ENCODE measurements at places on chromosomes 7 and 10.
A peak's percentile ranks its signal among the peaks of the same experiment; 100 is the strongest.

DNA sequence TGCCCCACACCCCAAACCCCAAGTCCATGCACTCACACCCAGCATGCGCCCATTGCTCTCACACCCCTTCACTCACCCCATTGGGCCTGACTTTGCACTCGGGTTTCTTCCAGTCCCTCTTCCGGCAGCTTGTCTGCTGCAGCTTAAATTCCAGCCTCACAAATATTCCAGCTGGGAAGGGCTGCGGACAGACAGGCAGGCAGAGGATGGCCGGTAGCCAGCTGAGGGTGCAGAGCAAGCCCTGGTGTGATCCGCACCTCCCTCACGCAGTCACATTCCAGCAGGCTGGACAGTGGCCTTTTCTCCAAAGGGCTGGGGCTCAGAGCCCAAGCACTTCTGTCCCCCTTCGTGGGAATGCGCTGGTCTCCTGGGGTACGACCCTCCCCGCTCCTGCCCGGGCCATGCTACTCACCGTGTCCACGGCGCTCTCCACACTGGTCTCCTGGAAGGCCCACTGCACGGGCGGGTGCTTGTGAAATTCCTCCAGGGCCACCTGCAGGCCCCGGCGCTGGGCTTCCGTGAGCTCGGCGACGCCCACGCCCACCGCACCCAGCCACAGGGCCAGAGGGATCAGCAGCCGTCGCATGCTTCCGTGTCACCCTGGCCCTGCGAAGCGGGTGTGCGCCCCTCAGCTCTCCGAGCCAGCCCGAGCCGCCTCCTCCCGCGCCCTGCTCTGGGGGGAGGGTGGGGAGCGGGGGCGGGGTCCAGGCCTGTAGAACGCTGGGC, 1.2 kb downstream of the RARRES2 start:
- peak; percentile 43 for DNase-seq

DNA sequence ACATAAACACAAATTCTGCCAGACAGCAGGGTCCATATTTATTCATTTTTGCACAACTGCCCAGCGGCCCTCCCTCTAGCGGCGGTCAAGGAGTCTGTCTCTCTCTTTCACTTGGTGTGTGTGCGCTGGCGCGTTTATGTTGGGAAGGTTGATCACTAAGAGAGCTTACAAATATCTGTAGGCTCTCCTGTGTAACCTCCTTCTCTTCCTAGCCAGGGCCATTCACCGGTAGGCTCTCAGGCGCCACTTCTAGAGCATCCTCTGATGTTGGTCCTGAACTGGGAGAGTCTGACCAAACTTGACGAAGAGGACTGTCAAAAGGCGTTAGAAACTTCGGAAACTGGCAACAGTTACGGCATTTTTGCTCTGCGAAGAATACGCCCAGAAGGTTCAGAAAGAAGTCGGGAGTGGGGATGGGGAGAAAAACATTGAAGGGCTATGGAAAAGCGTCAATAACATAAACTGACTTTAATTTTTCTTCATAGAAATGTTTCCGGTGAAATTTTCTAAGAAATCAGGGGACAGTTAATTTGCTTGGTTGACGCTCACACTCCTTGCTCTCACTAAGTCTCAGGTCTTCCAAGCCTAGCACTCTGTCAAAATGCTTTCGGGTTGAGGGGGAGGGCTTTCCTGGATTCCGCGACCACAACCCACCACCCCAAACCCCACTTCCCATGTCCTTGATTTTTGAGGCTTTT, 731.1 kb downstream of the ZWINT start:
- peak; percentile 46 for DNase-seq

- no peak for DNase-seq
Measured at GRCh38 chr7:77960336-77960735, 161.8 kb downstream of the PHTF2 start.

GRCh38 chr10:110431659-110432058, 66.0 kb upstream of the DUSP5 start:
- DNase-seq = no peak
